HFFc6 (cell line): ENCODE measurements at places on chromosomes 6 and 20.

GRCh38 chr20:11140359-11140758, 466.6 kb upstream of the JAG1 start:
- peak; percentile 43 for DNase-seq

DNA sequence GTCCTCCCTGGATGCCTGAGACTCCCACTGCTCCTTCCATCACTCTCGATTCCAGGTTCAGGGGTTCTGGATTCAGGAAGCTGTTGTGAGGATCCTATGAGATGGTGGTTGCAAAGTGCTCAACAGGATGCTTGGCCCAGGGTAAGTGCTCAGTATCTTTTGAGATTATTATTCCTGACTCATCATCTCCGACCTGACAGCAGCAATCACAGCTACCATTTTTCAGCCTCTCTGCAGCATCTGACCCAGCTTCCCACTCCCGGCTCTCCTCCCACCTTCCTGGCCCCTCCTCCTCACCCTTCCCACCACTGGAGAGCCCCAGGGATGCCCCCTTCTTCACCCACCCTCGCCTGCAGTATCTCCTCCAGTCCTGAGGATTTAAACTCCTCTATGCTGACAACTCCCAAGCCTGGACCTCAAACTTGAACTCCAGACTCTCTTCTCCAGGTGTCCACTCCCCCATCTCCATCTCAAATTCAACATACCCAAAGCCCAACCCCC, 36.8 kb upstream of the KCNB1 start:
- no peak for DNase-seq

GRCh38 chr6:21167790-21168189, 425.8 kb upstream of the SOX4 start:
- no peak for DNase-seq

DNA sequence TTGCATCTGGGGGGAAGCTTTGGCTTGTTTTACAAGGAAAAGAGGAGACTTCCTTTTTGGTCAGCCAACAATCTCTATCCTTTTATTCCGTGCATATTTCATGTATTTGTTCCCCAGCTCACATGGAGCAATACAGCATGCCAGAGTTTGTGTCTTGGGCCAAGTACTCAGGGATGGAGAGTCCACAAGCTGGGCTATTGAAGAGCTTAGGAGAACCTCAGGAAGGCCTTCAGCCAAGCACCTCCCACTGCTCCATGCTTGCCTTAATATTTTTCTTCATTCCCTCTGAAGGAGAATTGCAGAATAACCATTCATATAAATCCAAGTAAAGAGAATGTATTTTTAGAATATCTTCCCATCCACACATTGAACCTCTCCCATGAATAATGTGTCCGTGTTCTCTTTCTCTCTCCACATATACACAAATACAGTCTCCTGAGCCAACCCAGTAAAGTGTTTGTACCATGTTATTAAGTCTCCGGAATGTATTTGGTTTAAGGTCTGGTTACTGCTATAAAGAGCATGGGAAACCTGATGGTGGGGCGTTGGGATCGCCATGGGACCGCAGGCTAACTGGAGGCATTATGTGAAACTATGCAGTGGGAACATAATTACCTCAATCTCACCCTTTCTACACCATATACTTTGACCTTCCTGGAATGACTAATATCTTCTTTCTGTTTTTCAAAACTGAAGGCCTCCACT, 3.0 kb downstream of the LAMA4 start:
- DNase-seq = no peak

- peak; percentile 68 for DNase-seq
Observed at GRCh38 chr6:111663692-111664564, 58.2 kb upstream of the TRAF3IP2 start.

- peak; percentile 63 for DNase-seq
Observed at GRCh38 chr20:24673678-24674570, 204.5 kb downstream of the SYNDIG1 start.

GRCh38 chr6:125968493-125968892, 11.9 kb downstream of the HINT3 start:
- DNase-seq = no peak

DNA sequence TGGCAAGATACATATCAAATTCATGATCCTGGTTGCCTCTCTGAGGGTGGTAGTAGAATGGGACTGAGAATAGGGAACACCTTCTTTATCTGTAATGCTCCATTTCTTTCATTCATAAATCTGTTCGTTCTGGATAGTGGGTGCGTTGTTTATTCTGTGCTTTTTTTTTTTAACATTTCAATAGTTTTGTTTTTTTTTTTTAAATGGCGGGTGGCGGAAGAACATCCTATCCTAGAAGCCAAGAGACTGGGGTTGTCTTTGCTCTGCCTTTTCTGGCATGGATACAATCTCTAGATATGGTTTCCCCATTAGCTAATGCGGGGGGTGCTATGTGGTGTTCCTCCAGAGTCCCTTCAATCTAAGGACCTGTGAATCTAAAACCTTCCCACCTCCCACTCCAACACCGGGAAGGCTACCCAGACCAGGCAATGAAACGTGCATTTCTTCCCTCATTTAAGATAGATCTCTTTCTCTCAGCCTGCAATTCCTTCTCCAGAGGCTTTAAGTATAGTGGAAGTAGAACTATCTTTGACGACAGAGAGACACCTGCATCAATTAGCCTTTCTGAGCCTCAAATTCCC, 883 bp upstream of the CCDC28A start:
- DNase-seq = no peak

- no peak for DNase-seq
Observed at GRCh38 chr6:109791301-109791700, 100.2 kb downstream of the FIG4 start.

DNA sequence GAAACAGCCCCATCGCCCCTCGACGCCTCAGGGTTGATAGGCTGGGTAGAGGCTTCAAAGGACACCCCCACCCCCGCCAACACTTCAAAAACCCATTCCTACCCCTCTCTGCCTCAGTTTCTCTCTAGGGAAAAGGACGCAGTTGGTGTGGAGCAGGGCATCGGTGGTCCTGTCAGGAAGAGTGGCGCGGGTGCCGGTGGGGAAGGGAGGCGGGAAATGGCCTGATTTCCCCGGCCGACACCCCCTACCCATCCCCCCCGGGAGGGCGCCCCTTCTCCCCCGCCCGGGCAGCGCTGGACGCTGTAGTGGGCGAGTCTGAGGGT, 367 bp downstream of the NRSN2 start:
- no peak for DNase-seq

- peak; percentile 57 for DNase-seq
Observed at GRCh38 chr6:82248273-82248735, 760 bp upstream of the IBTK start.

- no peak for DNase-seq
Observed at GRCh38 chr20:51536116-51537069, 6.1 kb downstream of the NFATC2 start.

- no peak for DNase-seq
Observed at GRCh38 chr20:50278377-50278683, 87.7 kb downstream of the CEBPB start.

- no peak for DNase-seq
Observed at GRCh38 chr6:168799067-168799466, 358.1 kb downstream of the SMOC2 start.

DNA sequence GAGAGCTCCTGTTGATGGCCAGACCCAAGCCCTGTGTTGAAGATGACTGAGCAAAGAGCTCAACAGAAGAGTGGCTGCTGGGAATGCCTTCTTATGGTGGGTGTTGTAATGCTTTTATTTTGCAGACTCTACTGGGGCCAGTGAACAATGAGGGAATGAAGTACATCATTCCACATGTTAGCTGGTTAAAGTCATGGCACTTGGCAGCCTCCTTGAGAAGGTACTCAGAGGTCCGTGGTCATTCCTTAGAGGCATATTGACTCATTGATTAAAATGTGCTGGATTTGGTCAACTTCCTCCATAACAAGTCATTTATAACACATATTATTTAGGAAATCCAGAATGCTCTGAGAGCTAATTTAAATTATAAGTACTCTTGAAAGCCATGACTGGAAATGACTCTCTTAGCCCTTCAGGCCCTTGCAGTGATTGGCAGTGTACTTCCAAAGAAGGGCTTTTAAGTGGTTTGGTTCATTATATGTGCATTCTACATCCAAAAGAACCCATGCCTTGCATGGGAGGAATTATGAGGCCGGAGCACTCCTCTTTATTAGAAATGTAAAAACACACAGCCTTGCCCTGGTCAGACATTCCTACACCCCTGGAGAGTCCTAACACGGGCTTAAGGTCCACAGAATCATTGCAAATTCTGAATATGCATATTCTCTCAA, 976.9 kb downstream of the KIF16B start:
- no peak for DNase-seq

- DNase-seq = no peak
Observed at GRCh38 chr6:169974663-169975062, 223.2 kb downstream of the ERMARD start.

DNA sequence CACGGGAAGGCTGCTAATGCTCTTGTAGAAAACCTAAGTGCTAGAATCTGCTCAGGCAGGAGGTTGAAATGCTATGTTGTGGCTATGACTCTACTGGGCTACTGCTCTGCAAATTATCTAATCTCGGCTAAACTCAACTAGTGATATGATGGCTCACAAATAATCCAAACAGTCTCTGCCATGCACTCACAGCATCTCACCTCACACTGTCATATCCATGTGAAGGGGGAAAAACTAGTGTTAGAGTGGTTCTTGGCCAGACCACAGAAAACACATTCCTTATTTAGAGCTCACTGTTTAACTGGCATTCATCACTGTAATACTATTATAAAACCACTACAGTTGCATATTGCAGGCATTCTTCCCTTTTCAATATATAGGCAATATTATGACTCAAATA, 81.8 kb upstream of the DST start:
- peak; percentile 69 for DNase-seq

GRCh38 chr20:17565169-17565845, 4.6 kb upstream of the DSTN start:
- peak; percentile 44 for DNase-seq

- no peak for DNase-seq
Observed at GRCh38 chr6:2746557-2747061, 4.1 kb downstream of the MYLK4 start.

- no peak for DNase-seq
Observed at GRCh38 chr20:4230185-4230584, 214.8 kb upstream of the RNF24 start.

DNA sequence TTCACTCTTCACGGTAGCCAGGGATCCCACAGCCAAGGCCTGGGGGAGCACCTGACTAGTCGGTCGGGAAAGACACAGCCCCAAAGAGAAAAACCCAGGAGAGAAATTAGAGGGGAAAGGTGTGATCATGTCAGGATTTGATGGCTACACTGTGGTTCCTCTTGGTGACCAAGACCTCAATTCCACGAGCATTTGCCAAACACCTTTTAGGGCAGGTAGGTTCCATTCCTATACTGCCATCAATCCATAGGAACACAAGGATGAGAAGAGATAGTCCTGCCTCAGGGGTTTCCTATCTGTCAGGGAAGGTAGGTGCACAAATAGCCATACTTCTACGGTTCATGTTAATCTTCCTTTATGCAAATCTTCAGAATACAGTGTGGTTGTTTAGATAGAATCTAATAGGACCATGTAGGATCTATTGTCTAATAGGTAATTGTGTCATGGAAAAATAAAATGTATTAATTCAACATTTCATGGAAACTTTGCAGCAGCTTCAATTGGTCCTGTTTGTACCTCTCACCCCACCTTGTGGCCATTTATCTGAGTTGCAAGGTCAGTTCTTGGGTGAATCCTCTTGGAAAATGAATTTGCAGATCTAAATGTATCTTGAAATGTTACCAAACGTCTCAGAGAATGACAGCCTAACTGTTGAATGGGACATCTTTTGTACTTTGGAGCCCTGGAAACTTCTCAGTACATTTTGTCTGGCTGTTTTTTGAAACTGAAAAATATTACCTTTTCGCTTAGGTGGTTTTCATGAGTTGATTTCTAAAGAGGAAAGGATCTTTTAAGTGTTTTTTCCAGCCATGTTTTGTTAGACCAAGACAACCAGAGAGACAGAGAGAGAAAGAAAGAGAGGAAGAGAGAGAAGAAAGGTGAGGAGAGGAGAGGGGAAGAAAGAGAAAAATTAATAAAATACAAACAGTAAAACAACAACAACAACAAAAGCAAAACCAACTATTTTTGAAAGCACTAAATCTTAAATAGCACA, 33.7 kb upstream of the IYD start:
- peak; percentile 68 for DNase-seq

DNA sequence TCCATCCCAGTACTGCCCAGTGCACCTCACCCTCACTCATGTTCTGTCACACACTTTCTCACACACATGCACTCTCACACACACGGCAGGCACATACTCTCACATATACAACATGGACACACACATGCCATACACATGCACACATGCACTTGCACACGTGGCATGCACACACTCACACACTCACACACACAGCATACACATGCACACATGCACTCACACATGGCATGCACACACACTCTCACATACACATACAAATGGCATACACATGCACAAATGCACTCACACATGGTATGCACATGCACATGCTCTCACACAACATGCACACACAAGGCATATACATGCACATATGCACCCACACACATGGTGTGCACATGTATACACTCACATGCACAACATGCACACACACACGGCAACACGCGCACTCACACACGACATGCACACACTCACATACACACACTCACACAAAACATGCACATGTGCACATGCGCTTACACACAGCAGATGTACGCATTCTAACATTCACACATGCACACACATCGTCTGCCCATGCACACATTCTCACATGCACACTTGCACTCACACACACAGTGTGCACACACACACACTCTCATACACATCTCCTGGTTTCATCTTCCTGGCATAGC, 131.7 kb upstream of the THBS2 start:
- no peak for DNase-seq

DNA sequence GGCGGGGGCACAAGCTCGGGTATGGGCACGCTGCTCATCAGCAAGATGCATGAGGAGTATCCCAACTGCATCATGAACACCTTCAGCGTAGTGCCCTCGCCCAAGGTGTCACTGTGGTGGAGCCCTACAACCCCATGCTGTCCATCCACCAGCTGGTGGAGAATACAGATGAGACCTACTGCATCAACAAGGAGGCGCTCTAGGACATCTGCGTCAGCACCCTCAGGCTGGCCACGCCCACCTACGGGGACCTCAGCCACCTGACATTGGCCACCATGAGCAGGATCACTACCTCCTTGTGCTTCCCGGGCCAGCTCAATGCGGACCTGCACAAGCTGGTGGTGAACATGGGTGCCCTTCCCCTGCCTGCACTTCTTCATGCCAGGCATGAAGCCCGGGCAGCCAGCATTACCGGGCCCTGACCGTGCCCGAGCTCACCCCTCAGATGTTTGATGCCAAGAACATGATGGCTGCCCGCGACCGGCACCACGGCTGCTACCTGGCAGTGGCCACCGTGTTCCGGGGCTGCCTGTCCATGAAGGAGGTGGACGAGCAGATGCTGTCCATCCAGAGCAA, 12.8 kb downstream of the GABRR2 start:
- no peak for DNase-seq

- DNase-seq = no peak
Observed at GRCh38 chr6:133697666-133698065, 191.2 kb upstream of the TCF21 start.
